ENCODE measurements at places on chromosomes 5 and 9. TPM values are rescaled to one million over a fixed set of nuclear protein-coding genes. Genes with fewer than 3 reads are reported as not detected.

DNA sequence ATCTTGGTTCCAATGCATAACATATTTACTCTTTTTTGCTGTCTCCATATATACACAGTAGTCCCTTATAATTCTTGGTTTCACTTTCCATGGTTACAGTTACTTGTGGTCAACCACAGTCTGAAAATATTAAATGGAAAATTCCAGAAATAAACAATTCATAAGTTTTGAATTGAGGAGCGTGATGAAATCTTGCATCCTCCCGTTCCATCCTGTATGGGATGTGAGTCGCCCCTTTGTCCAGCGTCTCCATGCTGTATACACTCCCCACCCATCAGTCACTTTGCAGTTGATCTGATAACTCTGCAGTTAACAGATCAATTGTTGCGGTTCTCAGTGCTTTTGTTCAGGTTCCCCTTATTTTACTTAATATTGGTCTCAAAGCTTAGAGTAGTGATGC is 11.5 kb upstream of the FAF2 start:
- no peak for DNase-seq

Gene IFNA8
- not detected for total RNA-seq

DNA sequence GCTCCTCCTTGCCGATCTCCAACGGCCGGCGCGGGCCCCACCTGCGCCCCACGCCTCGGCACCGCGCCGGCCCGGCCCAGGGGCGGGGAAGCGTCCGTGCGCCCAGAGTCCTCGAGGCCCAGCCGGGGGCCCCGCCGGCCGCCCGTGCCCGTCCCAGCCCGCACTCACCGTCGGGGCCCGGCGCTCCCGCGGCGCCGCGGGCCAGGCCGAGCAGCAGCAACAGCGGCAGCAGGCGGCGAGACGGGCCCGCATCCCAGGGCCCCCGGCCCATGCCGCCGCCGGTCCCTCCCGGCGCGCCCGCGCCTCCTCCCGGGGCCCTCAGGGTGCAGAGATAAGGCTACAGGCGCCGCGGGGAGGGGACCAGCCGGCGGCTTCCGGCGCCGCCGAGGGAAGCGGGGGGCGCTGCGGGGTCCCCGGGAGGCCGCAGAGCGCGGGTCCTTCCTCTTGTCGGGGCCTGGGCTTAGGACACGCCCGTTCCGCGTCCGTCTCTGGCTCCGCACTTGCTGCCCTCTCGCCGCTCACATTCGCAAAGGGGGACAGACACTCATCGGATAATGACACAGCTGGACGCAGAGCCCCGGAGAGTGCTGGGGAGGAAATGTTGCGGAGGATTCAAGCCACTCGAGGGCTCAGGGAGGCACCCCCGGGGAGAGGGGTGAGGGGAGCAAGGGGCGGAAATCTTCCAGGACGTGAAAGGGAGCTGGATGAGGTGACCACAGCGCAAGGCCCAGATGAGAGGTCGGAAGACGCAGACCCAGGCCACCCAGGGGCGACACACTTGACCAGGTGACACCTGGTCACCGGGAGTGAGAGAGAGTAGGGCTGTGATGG is at the start of gene SUSD1:
TSS of gene SUSD1 (minus strand) at position 333 of the 831 bp plus-strand sequence. CDS start at position 271, 62 bp downstream.
- peak; percentile 56 for DNase-seq

GRCh38 chr5:36741128-36741527 is 134.7 kb downstream of the SLC1A3 start:
- no peak for DNase-seq

Gene PCDHGB4
- total RNA-seq: 0.96 TPM

DNA sequence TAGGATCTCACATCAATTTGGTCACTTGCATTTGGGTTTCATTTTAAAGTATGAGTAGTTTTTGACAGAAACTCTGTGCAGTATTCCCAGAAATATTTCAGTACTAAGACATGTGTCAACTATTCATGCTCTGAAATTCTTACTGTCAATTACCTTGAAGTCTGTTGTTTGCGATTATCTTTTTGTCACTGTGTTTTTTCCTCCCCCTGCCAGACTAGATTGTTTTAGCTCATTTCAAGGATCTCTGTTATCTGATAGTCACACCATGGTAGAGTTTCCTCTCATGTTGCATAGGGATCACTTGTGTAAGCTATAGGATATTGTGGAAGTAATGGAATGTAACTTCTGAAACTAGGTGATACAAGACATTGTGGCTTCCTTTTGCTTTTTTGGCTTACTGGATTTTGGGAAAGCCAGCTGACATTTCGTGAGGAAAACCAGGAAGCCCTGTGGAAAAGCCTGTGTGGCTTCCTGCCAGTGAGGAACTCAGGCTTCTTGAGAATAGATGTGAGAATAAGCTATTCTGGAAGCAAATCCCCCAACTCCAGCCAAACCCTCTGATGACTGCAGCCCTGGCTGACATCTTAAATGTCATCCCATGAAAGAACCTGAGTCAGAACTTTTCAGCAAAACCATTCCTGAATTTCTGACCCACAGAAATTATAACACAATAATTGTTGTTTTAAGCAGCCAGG is 122.2 kb downstream of the FGF10 start:
- peak; percentile 16 for DNase-seq

Gene UCK1
- 29.3 TPM for total RNA-seq

GRCh38 chr9:93093127-93093876 is 2.7 kb upstream of the CARD19 start:
- DNase-seq: peak; percentile 40

DNA sequence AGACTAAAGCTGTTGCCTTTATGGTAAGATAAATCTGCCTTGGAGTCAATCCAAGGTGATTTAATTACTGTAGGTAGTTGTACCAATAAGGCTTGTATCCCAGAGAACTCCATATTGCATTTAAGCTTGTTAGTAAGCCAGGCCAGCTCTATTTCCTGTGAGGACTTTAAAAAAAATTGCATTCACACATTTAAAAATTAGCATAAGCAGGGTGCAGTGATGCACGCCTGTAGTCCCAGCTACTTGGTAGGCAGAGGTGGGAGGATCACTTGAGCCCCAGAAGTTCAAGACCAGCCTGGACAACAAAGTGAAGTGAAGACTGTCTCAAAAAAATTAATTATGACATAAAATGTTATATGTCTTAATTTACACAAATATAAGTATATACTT is 28.7 kb upstream of the ABL1 start:
- no peak for DNase-seq

Gene CCL27
- total RNA-seq: not detected

DNA sequence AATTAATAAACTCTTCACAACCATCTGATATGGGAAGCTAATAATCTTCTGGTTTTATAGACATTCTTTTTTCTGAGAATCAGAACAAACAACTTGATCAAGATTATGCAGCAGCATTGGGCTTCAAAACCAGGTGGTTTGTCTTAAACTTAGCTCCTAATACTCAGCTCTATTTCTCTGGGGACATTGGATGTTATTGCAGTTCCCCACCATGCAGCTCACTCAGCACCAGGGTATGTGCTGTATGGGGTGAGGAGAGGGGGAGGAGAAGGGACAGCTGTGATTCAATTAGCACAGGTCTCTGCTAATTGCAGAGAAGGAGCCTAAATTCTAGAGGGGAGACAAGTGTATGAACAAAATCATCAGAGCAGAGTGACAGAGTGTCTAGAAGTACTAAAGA is 210.7 kb upstream of the TNC start:
- DNase-seq: no peak

Gene TMEFF1
- not detected for total RNA-seq

Gene ROR2
- 1.7 TPM for total RNA-seq

DNA sequence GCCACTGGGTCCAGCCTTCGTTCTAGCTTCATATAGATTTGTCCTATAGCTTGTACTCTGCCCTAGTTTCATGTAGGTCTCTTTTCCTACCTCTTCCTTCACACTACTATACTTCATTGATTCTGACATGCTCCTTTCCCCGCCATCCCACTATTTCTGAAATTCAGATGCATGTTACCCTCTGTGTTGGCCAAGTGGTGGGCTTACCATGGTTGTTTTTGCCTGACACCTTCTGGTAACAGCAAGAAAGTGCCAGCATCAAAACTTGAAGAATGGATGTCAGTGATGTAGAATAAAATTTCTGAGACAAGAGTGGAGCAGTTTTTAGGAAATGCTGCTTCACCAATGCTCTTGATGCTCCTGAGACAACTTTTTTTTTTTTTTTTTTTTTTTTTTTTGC is 19.5 kb upstream of the SERINC5 start:
- DNase-seq: no peak

DNA sequence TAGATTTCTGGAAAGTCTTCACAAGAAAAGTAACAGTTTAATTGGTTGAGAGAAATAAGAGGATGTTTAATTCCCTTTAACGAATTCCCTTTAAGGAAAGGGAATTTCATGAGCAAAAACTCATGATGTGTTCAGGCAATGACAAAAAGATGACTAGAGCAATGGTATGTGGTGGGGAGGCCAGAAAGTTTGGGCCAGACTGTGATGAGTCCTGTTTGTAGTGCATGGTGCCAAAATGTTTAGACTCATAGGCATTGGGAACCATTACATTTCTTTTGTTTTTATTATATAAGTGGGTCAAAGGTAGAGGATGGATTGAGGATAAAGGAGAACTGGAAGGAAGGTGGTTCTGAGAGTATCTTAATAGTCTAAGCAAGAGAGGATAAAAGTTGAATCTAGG is 10.9 kb downstream of the CNTRL start:
- DNase-seq: no peak

DNA sequence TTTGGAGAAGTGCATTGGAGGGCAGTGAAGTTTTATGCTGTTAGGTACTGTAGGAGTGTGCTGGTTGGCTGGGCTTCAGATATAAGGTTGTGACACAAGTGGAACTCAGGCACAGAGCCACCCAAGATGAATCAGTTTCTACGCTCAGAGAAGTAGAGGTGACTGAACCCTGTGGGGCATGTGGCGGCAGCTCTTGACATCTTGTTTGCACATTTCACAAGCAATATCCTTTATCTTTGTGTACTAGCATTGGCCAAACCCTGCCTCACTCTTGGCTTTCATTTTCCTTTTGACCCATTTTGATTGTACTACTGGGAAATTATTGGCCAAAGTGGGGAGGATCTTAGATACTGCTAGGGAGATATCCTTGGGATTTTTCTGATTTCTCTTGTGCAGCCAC is 110.0 kb downstream of the PSAT1 start:
- no peak for DNase-seq

GRCh38 chr9:20683351-20684034 is 566 bp upstream of the FOCAD start:
- peak; percentile 63 for DNase-seq

Gene RNF183
- total RNA-seq: 9.2 TPM

GRCh38 chr9:121672213-121672612 is 20.8 kb downstream of the DAB2IP start:
- DNase-seq: no peak

DNA sequence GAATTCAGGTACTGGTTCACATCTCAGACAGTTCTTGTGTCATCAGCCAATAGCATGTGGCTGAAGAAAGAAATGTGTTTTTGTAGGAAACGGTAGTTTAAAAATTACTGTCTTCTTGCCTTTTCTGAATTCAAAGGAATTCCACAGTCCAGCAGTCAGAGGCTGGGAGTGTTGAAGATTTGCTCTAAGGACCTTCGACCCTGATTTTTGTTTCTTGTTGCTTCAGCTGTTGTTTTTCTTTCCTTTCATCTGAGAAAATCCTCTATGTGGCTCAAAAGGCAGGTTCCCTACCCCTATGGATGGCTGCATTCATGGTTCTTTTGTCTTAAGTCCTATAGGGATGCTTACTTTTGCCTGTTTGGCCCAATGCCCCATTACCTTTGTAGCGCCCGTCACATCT is 304.9 kb downstream of the TMEM167A start:
- no peak for DNase-seq
